ENCODE measurements at places on chromosomes 4 and X. TPM values are rescaled to one million over a fixed set of nuclear protein-coding genes. Genes with fewer than 3 reads are reported as not detected.

- no peaks in the 10 kb centered on the region for H3K36me3 ChIP-seq
- no peaks in the 10 kb centered on the region for H3K4me1 ChIP-seq
- no peaks in the 10 kb centered on the region for H3K27me3 ChIP-seq
- H3K27ac ChIP-seq = no peak overlapping the region
- DNase-seq = no peak
Measured at GRCh38 chr4:43564107-43564506, 671.6 kb downstream of the GRXCR1 start.

DNA sequence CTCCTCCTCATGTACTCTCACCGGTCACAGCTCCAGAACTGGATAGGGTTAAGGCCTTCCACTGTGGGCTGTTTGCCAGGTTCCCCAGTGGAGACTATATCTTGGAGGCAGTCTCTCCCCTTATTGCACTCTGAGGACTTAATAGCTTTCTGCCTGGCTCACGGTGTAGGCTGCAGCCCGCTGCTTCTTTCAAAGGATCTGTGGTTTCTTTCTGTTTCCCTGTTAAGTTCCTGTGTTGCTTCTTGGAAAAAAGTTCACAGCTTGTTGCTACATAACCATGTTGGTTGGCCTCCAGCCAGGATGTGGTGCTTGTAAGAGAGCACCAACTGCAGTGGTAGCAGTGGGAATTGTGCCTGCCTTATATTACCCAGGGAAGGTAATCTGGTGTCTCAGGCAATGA lies 24.9 kb upstream of the ZDHHC15 start:
- H3K27ac ChIP-seq = peak overlapping the region; percentile 16
- H3K4me1 ChIP-seq = peaks cover 17% of the 10 kb centered on the region
- H3K4me3 ChIP-seq = no peak overlapping the region
- no peaks in the 10 kb centered on the region for H3K27me3 ChIP-seq
- no peaks in the 10 kb centered on the region for H3K36me3 ChIP-seq
- DNase-seq = peak; percentile 39

DNA sequence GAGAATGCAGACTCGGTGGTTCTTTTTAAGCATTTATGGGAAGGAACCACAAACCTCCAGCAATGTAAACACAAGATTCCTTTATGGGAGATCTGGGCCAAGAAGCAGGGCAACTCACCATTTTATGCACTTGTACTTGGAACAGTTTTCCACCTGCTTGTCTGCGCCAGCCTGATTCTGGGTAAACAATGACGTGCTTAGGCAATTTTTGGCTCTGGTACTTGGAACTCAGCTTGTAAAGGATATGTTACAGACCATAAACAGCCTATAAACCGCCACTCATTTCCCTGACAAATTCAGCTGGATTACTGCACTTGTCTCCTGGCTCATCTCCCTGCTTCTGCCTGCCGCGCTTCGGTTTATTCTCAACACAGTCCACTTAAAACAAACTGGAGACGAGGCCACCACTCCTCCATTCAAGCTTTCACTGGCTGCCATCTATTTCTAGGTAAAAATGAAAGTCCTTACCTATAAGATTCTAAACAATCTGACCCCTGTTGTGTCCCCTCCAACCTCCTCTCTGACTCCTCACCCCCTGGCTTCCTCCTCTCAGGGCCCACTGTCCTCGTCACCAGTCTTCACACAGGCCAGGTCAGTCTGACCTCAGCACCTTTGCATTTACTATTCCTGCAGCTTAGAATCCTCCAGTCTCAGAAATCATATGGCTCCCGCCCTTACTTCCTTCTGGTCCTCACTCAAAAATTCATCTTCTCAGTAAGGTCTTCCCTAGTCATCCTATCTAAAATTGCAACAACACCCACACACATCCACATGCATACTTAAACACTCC lies 205.9 kb upstream of the GALNT7 start:
- no peak overlapping the region for H3K27ac ChIP-seq
- no peak overlapping the region for H3K4me3 ChIP-seq
- peaks cover 24% of the 10 kb centered on the region for H3K27me3 ChIP-seq
- no peaks in the 10 kb centered on the region for H3K4me1 ChIP-seq
- no peak for DNase-seq

GRCh38 chr4:122508083-122508482 lies 51.6 kb upstream of the IL2 start:
- no peak overlapping the region for H3K4me3 ChIP-seq
- H3K4me1 ChIP-seq = no peaks in the 10 kb centered on the region
- no peak overlapping the region for H3K27ac ChIP-seq
- H3K27me3 ChIP-seq = no peaks in the 10 kb centered on the region
- DNase-seq = no peak
- no peaks in the 10 kb centered on the region for H3K36me3 ChIP-seq

GRCh38 chr4:2698951-2699505 lies 57.1 kb downstream of the TNIP2 start:
- H3K27me3 ChIP-seq = no peaks in the 10 kb centered on the region
- H3K36me3 ChIP-seq = peaks cover 99% of the 10 kb centered on the region
- no peak overlapping the region for H3K27ac ChIP-seq
- no peak overlapping the region for H3K4me3 ChIP-seq
- no peak for DNase-seq

The GABRQ gene
- total RNA-seq = not detected

DNA sequence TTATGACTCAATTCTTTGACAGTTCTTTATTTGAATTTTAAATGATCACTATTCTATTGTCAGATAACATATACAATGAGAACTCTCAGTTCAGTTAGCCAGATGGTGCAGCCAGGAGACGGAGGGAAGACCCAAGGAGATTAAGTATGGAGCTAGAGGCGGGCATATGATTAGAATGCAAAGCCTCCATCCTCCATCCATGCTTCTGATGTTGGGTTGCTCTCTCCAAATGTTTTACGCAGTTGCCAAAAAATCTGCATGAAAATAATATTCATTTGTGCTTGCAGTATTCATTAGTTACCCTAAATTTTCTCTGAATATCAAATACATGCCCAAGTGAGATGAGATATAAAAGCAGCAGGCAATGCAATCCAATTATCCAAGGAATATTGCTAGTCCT lies 874.8 kb downstream of the C4orf33 start:
- H3K36me3 ChIP-seq = no peaks in the 10 kb centered on the region
- H3K27me3 ChIP-seq = no peaks in the 10 kb centered on the region
- H3K27ac ChIP-seq = no peak overlapping the region
- H3K4me3 ChIP-seq = no peak overlapping the region
- no peaks in the 10 kb centered on the region for H3K4me1 ChIP-seq
- no peak for DNase-seq

- H3K4me1 ChIP-seq = no peaks in the 10 kb centered on the region
- no peaks in the 10 kb centered on the region for H3K36me3 ChIP-seq
- DNase-seq = no peak
Measured at GRCh38 chr4:115272185-115272584, 158.8 kb upstream of the NDST4 start.

DNA sequence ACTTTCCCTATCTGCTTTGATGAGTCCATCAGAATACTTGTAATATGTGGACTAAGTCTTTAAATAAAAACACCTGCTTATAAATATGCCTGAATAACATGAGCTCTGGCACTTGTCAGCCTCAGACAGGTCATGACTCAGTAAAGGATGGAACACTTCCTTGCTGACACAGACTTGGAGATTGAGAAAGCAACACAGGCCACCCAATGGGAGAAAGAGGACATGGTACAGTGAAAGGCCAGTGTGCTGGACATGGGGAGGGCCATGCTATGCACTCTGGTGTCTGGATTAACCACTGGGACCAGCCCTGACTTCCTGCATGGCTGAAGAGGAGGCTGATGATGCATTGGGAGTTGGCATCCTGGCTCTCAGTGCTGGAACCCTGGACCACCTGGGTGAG lies 149.5 kb downstream of the DHRSX start:
- no peak for DNase-seq
- H3K4me3 ChIP-seq = no peak overlapping the region

DNA sequence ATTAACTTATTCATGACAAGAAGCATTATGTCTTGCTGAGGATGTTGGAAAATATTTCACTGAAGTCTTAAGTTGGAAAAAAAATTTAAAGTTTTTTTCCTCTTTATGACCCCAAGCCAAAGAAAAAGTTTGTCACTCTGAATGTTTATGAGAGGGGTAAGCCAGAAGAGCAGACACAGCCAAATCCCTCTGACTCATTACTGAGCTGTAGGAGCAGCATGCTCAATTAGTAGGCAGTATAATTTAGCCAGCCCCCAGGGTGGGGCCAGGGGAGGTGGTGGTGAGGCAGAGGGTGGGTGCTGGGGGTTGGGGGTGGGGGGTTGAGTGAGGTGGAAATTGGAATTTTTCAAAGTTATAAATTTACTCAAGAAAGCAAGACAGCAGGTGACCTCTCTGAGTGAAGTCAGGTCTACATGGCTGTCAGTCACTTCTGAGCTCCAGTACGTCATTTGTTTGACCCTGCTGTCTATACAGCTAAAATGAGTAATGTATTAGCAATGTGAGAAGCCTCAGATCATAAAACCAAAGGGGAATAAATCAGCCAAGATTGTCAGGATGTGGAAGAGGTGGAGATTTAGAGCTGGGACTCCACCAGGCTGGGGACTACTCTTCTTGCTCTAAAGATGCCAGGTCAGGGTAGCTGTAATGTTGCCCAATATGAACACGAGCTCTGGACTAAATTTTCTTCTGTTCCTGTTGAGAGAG lies 98.8 kb upstream of the NDP start:
- H3K27ac ChIP-seq = no peak overlapping the region
- H3K4me1 ChIP-seq = no peaks in the 10 kb centered on the region
- H3K27me3 ChIP-seq = no peaks in the 10 kb centered on the region
- DNase-seq = no peak
- no peak overlapping the region for H3K4me3 ChIP-seq

- DNase-seq = no peak
- no peak overlapping the region for H3K4me3 ChIP-seq
- no peaks in the 10 kb centered on the region for H3K36me3 ChIP-seq
- no peak overlapping the region for H3K27ac ChIP-seq
Measured at GRCh38 chr4:48954314-48954713, 31.8 kb upstream of the CWH43 start.

DNA sequence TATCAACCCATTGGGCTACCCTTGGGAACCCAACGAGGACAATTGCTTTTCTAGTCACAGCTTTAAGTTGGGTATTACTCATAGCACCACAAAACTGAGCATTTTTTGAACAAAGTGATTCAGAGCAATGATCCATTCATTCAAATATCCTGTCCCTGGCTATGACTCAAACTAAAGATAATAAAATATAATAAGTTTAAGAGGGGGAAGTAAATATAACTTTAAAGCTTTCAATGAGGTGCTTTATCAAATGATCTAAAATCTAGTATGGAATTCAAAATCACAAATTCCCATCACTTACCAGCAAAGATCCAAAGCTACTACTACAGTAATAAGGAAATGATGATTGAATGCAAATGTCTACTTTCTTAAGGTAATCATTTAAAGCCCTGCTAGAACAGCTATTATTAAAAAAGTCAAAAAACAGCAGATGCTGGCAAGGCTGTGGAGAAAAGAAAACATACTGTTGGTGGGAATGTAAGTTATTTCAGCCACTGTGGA lies 39.8 kb upstream of the S100G start:
- no peak for DNase-seq
- no peak overlapping the region for H3K27ac ChIP-seq
- no peaks in the 10 kb centered on the region for H3K27me3 ChIP-seq
- no peaks in the 10 kb centered on the region for H3K36me3 ChIP-seq

GRCh38 chrX:133726211-133726630 lies 259.2 kb downstream of the GPC3 start:
- H3K4me1 ChIP-seq = no peaks in the 10 kb centered on the region
- no peak overlapping the region for H3K27ac ChIP-seq
- DNase-seq = no peak
- H3K27me3 ChIP-seq = no peaks in the 10 kb centered on the region

DNA sequence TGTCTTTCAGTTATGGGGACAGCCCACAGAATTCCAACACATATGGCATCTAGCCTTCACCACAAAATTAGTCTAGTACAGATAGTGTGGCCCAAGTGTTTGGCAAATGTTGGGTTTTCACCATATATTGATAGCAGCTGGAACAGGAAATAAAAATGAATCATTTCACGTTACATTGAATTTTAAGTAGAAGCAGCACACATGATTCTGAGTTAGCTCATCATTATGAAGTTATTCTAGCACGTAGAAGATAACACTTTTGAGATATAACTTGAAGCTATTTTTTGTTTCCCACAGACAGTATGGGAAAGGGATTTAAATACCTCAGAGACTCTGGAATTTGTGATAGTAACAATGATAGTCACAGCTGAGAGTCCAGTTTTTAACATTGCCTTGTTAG lies 118.7 kb downstream of the FAT4 start:
- H3K4me3 ChIP-seq = no peak overlapping the region
- no peaks in the 10 kb centered on the region for H3K27me3 ChIP-seq
- peaks cover 15% of the 10 kb centered on the region for H3K4me1 ChIP-seq
- no peak for DNase-seq
- H3K27ac ChIP-seq = peak overlapping the region; percentile 36

GRCh38 chr4:13547485-13548041 lies 3.3 kb upstream of the NKX3-2 start:
- no peaks in the 10 kb centered on the region for H3K36me3 ChIP-seq
- no peak for DNase-seq
- H3K4me1 ChIP-seq = peaks cover 45% of the 10 kb centered on the region
- no peak overlapping the region for H3K27ac ChIP-seq

The CCSER1 gene
- total RNA-seq = 13.2 TPM

DNA sequence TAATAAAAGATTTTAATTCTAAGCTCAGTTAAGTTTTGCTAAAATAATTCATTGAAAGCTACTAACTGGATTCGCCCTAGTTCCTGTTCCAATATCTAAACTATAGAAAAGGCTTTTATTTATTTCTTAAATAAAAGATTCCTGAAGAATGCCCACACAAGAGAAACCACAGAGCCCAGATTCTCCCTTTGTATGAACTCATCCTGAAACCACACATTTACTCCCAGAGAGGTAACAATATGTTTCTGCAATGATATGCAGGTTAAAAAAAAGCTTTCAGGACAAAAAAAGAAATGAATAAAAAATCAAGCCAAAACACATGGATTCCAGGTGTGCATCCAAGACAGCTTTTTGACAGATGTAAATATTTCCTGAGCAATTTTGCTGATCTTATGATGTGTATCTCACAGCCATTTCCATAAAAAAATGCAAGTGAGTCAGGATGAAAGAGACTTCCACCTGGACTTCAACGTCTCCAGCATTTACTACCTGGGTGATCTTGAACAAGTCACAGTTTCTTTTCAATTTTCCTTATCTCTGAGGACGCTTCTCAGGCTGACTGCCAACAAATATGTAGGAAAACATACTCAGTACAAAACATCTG lies 234.4 kb upstream of the FAT1 start:
- no peaks in the 10 kb centered on the region for H3K4me1 ChIP-seq
- DNase-seq = no peak
- no peak overlapping the region for H3K4me3 ChIP-seq
- H3K27me3 ChIP-seq = no peaks in the 10 kb centered on the region

The CPLX1 gene
- 4.8 TPM for total RNA-seq

- DNase-seq = no peak
- no peaks in the 10 kb centered on the region for H3K36me3 ChIP-seq
- no peaks in the 10 kb centered on the region for H3K27me3 ChIP-seq
- no peaks in the 10 kb centered on the region for H3K4me1 ChIP-seq
Measured at GRCh38 chrX:1306909-1307625, 29.5 kb upstream of the IL3RA start.

The F8A3 gene
- 0.19 TPM for total RNA-seq

- no peak overlapping the region for H3K4me3 ChIP-seq
- H3K27ac ChIP-seq = no peak overlapping the region
- H3K4me1 ChIP-seq = peaks cover 4% of the 10 kb centered on the region
- DNase-seq = no peak
Measured at GRCh38 chrX:109533631-109534030, 3.0 kb upstream of the NXT2 start.

All from left ventricle myocardium inferior (tissue), 1 donor.